ENCODE measurements at places on chromosomes 6 and 20.

DNA sequence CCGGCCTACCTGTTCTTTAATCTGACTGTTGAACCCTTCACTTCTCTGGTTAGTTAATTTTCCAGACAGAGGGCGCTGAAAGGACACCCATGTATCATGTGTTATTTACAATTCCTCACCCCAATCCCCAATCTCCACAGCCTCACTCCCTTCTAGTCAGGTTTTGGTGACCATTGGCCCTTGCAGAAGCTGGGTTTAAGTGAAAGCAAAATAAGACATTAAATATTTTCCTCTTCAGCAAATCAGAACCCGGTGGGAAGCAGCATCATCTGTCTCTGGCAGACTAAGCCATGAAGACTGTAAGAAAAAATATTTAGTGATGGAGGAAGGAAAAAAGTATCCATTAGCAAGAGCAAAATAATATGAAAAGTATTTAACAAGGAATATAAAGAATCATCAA lies 9.4 kb upstream of the HLA-DQA1 start:
- no peak for DNase-seq

DNA sequence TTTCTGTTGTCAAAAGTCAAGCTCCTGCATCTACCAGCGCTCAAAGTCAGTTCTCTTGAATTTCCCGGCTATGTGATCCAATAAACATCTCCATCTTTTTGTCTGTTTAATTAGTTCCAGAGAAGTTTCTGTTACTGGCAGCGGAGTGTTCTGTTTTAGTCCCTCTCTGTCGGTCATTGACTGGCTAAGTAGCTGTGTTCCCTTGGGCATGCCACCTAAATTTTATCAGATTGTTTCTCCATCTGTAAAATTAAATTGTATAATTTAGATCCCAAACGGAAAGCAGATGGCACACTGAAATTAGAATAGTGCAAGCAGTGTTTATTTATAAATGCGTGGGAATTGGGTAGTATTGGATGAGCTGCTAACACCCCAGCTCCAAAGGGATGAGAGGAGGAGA lies 29.7 kb upstream of the PRL start:
- no peak for DNase-seq

DNA sequence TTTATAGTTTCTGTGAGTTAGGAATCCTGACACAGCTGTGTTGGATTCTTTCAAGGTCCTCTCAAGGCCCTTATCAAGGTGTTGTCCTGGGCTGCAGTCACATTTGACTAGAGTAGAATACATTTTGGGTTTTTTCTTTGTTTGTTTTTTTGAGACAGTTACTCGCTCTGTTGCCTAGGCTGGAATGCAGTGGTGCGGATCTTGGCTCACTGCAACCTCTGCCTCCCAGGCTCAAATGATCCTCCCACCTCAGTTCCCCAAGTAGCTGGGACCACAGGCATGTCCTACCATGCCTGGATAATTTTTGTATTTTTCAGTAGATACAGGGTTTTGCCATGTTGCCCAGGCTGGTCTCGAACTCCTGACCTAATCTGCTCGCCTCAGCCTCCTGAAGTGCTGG lies 15.7 kb downstream of the NFYA start:
- no peak for DNase-seq

- no peak for DNase-seq
Measured at GRCh38 chr6:138572885-138573284, 73.6 kb upstream of the NHSL1 start.

- no peak for DNase-seq
Measured at GRCh38 chr6:98581705-98582104, 252.7 kb upstream of the POU3F2 start.

- DNase-seq = peak; percentile 78
Measured at GRCh38 chr6:43698584-43699349, 11.2 kb upstream of the MRPS18A start.

DNA sequence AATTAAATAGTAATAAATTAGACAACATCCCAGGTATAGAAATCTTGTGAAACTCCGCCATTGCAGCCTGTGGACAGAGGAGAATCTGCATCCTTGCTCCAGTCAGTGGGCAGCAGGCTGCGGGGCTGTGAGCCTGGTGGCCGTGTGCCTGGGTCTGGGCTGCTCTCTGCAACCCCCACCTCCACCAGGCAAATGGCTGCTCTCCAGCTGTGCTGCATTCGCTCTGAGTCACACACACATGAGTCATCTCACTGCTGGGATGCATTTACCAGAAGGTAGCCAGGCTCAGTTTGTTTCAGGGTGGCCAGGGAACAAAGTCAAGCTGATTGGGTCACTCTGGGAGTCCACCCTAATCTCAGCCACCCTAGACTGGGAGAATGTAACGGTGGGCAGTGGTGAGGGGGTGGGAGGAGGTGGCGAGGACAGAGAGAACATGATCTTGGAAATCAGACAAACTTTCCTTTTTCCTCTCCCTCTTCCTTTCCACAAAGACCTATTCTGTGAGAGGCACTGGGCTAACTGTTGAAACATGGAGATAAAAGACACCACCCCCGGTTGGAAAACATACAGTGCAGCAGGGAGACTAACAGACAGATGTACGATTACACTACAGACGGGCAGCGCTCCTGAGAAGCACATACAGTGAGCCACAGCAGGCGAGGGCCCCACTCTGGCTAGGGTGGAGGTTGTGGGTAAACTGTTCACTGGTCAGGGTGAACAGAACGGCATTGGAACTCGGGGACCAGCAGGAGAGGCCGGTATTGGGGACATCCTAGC lies 59.2 kb downstream of the TRAM2 start:
- DNase-seq = peak; percentile 81

GRCh38 chr6:64330694-64331307 lies 695.2 kb downstream of the PHF3 start:
- peak; percentile 60 for DNase-seq

DNA sequence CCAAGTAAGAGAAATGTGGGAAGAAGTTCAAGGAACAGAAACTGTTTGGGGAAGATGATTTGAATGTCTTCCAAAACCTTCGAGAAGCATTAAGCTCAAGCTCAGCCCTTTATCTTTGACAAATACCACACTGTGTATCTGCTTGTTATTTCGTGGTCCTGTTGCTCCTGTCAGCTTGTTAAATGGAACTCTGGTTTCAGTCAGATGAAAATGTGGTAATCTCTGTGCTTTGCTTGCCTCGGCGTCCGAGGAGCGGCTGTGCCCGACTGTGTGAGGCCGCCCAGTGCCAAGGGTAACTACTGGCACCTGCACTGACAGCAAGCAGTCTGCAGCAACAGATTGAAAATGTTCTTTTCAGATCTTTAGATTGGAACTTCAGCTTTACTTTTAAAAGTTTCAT lies 577.9 kb upstream of the FLRT3 start:
- DNase-seq = no peak

DNA sequence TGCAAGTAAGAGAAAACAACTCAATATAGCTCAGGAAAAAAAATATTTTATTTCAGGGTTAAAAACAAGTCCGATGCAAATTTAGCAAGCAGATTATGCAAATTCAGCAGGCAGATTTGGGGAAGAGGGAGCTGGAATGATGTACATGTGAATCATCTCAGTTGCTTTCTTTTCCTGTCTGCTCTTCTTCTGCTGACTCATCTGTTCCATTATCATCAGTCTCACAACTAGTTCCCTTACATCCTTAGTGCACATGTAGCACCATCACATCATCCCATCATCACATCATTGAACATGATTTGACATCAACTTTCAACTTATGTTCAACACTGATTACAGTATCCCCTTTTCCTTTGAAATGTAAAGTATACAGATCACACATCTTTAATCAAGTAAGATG lies 11.5 kb upstream of the DEFB113 start:
- no peak for DNase-seq

- DNase-seq = peak; percentile 62
Measured at GRCh38 chr6:7107578-7108195, at the start of gene RREB1. Gene RREB1, plus strand, starts transcription at chr6:7107961. Its CDS starts 73,951 bp downstream, at chr6:7181912.

- no peak for DNase-seq
Measured at GRCh38 chr6:14927398-14927797, 318.5 kb upstream of the JARID2 start.

- no peak for DNase-seq
Measured at GRCh38 chr20:45097485-45098102, 3.3 kb downstream of the KCNS1 start.

DNA sequence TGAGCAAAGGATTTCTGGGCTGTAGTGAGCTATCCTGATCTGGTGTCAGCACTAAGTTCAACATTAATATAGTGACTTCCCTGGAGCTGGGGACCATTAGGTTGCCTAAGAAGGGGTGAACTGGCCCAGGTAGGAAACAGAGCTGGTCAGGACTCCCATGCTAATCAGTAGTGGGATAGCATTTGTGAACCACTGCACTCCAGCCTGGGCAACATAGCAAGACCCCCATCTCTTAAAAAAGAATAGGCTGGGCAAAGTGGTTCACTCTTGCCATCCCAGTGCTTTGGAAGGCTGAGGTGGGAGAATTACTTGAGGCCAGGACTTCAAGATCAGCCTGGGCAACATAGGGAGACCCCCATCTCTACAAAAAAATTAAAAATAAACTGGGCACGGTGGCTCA lies 39.3 kb downstream of the BAK1 start:
- DNase-seq = no peak

GRCh38 chr20:45863543-45864470 lies 6.4 kb downstream of the ZSWIM3 start:
- no peak for DNase-seq

GRCh38 chr6:3334555-3334954 lies 75.8 kb downstream of the PSMG4 start:
- no peak for DNase-seq

GRCh38 chr6:161195386-161195785 lies 78.5 kb downstream of the AGPAT4 start:
- DNase-seq = no peak

GRCh38 chr20:21804802-21805201 lies 99.3 kb downstream of the PAX1 start:
- DNase-seq = no peak

DNA sequence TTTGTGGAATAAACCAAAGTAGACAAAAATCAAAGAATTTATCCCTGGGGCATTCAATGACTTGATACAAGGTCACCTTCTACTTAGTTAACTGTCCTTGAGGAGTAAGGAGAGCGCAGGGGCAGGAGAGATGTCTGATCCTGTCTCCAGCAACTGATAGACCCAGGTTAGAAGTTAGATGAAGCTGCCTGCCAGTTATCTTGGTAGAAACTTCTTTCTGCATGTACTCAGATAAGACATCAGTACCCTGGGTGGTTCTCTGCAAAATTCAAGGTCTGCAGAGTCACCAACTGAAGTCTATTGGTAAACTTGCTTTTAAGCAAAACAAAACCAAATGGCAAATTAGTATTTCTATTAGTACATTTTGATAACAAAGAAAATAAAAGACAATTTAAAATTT lies 2.7 kb downstream of the SGK1 start:
- no peak for DNase-seq

Measured in heart right ventricle (tissue), 16 donors.